Suprapubic skin (tissue), 4 donors: ENCODE measurements at places on chromosomes 2 and 18.
A peak's percentile ranks its signal among the peaks of the same experiment; 100 is the strongest.

DNA sequence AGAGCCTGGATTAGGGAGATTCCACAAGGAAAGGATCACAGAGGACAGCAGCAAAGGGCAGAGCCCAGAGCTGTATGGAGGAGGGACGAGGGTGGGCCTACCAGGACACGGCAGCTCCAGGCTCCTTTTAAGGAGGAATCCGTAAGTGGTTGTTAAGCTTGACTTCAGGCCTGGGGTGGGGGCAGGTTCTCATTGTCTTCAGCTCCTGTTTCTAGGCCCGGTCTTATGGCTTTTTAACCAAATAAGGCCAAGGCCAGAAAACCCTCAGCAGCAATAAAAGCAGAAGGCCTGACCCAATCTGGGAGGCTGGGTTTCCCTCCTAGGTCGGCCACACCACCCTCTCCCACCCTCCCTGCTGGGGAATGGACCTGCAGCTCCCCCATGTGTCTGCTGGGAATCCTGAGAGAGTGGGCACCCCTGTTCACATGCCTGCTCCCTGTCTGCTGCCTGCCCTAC is 111.2 kb downstream of the PLB1 start:
- DNase-seq = no peak

DNA sequence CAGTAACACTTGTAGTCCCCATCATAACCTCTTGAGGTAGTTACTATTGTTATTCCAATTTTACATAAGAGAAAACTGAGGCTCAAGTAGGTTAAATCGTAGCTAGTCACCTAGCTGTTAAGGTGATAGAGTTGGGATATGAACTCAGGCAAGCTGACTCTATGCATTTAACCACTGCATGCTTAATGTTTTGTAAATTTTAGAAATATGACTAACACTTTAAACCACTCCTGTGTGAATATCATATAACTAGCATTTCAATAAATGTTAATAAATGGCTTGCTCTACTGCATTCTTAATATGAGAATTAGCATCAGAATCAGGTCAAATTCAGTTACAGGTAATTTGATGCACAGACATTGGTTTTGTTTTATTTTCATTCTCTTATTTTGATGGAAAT is 35.6 kb upstream of the CREB1 start:
- DNase-seq = no peak

GRCh38 chr2:15730545-15731212 is 139.0 kb downstream of the DDX1 start:
- DNase-seq = peak; percentile 86

DNA sequence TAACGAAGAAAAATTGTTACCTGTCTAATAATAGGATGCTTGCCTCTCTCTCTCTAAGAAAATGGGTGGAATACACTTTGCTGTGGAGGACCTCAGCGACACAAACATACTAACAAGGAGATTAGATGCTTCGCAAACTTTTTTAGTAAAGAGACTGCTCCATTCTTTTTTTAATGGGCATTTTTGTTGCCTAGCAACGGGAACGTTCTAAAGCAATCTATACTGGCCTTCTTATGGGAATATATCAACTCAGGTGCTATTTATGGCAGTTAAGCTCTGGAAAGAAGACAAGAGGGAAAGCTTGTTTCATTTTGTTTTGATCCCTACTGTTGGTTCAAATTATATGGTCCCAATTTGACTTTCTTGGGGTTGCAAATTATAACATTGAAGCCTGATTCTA is 86.8 kb upstream of the CBLN2 start:
- DNase-seq = no peak

DNA sequence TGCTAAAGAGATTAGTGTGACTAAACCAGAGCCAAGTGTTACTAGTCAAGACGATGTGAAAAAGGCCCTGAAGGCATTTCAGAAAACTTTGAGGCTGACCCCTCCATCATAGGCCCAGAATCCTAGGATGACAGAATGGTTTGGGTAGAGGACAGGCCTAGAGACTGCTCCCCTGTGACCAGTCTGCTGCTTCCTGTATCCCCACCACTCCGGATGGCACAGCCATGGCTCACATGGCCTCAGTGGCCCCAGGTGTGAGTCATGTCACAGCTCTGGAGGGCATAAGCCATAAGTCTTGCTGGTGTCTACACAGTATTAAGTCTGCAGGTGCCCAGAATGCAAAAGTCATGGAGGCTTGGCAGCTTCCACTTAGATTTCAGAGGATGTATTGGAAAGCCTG is 12.4 kb upstream of the STAT1 start:
- DNase-seq = no peak

GRCh38 chr2:236814593-236814992 is 245.0 kb downstream of the ACKR3 start:
- no peak for DNase-seq

- no peak for DNase-seq
Observed at GRCh38 chr18:34796035-34796657, 86.0 kb downstream of the DTNA start.

DNA sequence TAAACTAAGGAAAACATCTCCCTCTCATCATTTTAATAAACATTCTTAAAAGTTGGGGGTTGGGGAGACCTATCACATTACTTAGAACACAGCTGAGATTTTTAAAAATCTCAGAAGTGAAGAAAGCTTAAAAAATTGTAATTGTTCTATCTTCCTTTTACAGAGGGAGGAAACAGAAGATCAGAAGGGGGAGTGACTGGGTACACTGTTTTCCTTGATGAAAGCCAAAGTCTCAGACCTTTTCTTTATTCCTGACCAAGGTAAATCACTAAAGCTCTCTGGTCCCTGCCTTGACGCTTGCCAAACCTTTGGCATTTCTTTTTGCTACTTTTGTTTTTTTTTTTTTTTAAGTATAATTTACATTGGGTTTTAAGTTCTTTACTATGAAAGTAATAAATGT is 85.0 kb upstream of the DTNB start:
- DNase-seq = no peak

DNA sequence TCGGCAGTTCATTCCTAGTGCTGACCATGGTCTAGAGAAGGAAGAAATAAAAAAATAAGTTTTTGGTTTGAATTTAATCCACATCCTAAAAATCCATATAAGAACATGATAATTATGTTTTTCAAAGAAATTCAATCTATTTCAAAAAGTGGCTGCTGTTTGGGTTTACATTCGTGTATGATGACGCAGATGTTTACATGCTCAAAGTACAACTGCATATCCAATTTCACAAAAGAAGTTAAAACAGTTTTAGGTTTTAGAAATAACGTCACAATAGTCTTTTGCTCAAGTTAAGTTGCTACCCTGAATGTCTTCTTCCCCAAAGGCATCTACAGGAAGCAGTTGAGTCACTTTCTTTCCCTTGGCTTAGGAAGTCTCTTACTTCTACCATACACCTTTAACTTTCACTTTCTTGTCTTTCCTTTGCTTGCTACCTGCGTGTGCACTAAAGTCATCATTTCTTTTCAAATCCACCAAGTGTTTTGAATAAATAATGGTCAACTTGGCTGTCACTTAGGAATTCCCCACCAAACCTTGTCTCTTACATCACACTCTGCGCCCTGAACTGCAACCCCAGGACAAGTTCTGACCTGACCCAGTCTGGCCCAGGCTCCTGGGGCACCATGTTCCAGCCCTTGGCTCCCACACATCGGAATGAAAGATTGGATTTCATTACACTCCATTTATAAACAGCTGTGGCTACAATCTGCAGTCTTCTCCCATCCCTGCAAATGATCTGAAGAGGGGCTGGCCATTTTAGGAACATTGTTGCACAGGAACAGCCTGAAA is 28.4 kb downstream of the FAM237A start:
- no peak for DNase-seq

- DNase-seq = no peak
Observed at GRCh38 chr2:235201756-235202155, 249.9 kb downstream of the SH3BP4 start.

- DNase-seq = no peak
Observed at GRCh38 chr2:232113821-232114220, 152.3 kb downstream of the DIS3L2 start.

- no peak for DNase-seq
Observed at GRCh38 chr2:231621051-231621879, 28.6 kb downstream of the TEX44 start.
